ENCODE measurements at places on chromosomes 13 and 19.

- DNase-seq: no peak
Measured at GRCh38 chr13:84380866-84381265, 498.6 kb upstream of the SLITRK1 start.

GRCh38 chr13:49567491-49567890 lies 17.9 kb downstream of the RCBTB1 start:
- DNase-seq: no peak

- no peak for DNase-seq
Measured at GRCh38 chr19:8611877-8612806, 1.6 kb upstream of the ADAMTS10 start.

DNA sequence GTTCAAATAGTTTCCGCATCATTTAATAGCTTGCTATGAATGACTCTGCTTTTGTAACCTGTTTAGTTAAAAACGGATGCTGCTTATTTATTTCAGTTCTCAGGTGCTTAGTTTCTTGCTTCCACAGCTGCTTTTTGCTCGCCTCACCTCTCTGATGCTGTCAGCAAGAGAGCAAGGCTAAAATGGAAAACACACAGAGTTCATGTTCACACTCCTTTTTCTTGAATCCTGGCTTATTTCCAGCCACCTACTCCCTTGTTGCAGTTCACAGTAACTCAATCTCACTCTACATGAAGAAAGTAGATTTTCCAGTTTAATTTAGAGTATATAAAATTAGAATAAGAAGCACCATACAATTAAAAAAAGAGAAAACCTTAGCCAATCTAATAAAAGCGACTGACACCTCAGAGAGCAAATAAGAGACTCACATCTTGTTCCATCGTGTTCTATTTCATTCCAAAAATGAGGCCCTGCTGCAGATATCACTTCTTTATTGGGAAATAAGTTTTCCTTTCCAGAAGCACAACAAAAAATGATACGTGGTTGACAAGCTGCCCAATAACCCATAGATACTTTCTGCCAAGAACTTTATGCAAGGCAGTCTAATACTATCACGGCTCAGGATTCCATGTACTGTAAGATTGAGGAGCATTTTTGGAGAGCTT lies 326.1 kb upstream of the SLITRK1 start:
- no peak for DNase-seq

DNA sequence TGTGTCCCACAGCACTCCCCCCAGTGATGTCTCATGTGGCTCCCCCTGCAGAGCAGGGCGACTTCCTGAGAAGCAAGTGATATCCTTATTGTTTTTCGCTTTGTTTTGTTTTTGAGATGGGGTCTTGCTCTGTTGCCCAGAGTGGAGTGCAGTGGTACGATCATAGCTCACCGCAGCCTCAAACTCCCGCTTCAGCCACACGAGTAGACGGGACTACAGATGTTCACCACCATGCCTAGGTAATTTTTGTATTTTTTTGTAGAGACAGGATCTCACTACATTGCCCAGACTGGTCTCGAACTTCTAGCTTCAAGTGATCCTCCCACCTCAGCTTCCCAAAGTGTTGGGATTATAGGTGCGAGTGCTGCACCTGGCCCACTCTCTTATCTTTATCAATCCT lies 5.0 kb downstream of the CEP89 start:
- DNase-seq: no peak

- no peak for DNase-seq
Measured at GRCh38 chr13:35930665-35931631, 200.2 kb downstream of the DCLK1 start.

GRCh38 chr13:38814331-38814730 lies 127.5 kb downstream of the FREM2 start:
- no peak for DNase-seq

- DNase-seq: peak; percentile 12
Measured at GRCh38 chr13:99655351-99656091, 154.2 kb downstream of the TM9SF2 start.

DNA sequence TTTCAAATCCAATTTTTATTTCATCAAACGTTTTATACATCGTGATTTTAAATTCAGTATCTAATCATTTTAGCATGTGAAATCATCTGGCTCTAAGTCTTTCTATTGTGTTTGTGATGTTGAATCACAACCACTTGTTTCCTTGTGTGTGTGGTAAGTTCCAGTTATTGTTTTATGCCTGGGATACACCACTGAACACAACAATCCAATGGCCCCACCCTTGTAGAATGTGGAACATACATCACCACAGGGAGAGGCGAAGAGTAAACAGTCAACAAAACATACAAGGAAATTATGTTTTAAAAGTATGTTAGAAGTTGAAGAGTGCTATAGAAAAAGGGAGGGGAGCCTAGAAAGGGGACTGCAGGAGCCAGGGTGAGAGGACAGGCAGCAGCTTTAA lies 100.5 kb downstream of the EPSTI1 start:
- no peak for DNase-seq

GRCh38 chr13:100089465-100090032 lies 656 bp downstream of the PCCA start:
- DNase-seq: no peak

DNA sequence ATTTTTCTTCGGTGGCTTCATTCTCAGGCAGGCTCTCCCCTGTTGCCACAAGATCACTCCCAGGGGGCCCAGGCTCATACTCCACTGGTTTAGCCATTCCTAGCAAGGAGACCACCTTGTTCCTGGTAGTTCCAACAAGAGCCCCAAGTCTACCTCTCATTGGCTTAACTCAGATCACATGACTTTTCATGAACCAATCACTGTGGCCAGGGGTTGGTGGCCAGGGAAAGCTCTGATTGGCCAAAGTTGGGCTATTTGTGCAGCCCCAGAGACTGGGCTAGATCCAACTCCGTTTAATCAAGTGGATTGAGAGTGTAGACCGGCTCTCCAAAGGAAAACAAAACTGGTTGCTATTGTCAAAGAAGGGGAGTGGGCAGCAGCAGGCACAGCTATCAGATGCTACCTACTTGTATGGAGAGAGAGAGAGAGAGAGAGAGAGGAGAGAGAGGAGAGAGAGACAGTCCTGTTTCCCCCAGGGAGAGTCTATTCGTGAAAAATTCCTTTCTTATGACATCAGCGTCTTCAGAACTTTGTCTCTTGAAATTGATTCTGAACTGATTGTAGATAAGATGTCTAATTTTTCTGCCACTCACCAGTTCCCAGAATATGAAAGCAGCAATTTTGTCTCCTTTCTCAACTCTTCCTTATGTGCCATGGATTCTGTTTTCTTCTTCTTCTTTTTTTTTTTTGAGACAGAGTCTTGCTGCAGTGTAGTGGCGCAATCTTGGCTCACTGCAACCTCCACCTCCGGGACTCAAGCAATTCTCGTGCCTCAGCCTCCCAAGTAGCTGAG lies 5.9 kb downstream of the CEACAM19 start:
- DNase-seq: no peak

GRCh38 chr13:22103046-22104027 lies 432.5 kb downstream of the FGF9 start:
- DNase-seq: no peak

- no peak for DNase-seq
Measured at GRCh38 chr13:21813110-21813509, 142.2 kb downstream of the FGF9 start.

DNA sequence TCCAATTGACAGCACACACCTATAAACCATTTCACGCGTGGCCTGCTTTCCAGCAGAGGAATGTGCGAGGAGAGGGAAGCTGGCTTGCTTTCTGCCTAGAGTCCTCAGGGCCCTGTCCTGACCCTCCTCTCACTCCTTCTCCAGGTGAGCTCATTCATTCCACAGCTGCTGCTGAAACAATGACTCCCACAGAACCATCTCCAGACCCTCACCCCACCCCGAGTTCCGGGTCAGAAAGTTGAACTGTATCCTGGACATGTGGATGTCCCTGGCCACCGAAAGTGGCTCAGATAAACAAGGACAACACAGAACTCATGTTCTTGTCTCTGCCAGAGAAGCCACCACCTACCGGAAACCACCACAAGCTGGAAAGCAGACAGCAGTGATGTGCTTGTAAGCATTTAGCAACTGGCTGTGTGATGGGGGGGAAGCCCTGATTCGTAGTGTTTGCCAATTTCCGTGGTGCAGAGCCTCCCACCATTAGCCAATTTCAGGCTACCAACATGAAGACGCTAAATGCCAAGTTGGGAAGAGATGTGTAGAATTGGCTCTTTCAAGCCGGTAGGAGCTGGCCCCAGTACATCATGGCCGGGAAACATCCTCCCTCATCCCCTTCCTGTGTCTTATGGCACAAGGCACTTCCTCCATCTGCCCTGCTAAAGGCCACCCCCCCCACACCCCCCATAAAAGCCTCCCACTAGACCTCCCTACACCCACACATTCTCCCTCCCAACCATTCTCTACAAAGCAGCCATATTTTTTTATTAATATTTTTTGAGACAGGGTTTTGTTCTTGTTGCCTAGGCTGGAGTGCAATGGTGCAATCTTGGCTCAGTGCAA lies 5.0 kb downstream of the SYCE2 start:
- no peak for DNase-seq

DNA sequence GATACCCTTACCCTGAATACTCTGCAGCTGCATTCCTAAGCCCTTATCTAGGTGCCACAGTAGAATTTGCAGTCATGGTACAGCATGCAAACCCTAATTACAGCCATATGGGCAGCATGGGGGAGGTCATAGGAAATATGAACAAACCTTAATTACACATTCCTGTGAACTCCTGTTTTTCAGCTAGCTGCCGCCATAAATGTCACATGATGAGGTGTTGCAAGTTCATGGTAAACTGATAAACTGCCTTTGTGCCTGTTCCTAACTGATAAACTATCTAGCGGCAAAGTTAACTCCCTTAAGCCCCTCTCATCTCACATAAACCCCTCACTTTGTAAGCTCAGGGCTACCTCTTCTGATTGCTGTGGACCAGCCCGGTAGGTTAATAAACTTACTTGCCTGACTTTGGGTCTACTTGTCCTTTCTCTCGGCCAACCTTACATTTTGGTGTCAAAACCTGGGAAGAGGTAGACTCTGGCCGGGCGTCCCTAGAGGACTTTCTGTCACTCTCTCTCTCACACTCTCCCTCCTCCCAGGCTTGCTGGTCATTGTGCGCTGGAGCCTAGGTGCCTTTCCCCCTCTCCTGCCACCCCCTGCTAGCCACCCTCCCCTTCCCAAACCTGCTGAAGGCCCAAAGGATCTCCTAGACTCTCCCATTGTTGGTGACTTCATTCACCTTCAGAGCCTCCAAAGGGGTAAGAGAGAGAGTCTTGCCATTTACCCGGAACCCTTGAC lies 43.3 kb downstream of the ZNF93 start:
- DNase-seq: no peak

GRCh38 chr13:99282264-99283231 lies 24.4 kb upstream of the GPR18 start:
- DNase-seq: no peak

DNA sequence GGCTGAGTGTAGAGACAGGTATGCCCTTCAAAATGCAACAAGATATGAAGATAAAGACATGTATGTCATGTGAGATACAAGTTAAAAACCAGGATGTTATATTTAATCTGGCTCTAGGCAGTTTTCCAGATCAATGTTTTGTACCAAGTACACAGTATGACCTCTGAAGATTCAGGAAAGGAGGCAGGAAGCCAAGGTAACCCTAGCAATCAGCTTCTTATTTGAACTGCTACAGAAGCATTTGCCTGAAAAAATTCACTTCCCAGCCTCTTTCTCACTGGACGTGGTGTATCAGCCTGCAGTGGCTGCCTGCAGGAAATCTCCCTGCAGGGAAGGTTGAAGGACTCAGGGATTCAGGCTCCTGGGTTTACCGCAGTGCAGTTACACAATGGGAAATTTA lies 24.1 kb downstream of the OLFM4 start:
- DNase-seq: no peak

DNA sequence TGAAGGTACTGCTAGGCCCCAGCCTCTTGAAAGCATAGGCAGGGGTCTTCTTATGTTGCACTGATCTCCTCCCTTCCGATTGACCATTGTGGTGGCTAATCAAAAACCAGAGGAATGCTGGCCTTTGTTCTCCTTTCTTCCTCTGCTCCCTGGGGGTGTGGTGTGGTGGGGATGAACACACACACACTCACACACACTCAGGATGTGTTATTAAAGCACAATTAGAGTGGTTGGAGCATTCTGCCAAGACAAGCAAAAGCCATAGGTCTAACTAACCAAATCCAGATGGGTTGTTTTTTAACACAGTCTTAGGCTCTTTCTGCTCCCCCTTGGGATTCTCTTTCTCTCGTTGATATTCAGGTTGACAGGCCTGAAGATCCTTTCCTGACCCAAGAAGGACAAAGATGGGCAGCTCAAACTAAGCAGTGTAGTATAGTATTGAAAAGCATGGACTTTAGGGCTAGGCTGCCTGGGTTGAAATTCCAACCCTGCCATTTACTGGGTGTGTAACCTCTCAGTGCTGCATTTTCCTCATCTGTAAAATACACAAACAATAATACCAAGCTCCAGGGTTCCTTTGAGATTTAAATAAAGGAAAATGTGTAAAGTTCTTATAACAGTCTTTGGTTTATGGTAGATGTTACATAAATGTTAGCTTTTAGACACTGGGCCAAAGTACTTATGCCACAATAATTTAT lies 25.5 kb upstream of the DGKH start:
- DNase-seq: no peak

DNA sequence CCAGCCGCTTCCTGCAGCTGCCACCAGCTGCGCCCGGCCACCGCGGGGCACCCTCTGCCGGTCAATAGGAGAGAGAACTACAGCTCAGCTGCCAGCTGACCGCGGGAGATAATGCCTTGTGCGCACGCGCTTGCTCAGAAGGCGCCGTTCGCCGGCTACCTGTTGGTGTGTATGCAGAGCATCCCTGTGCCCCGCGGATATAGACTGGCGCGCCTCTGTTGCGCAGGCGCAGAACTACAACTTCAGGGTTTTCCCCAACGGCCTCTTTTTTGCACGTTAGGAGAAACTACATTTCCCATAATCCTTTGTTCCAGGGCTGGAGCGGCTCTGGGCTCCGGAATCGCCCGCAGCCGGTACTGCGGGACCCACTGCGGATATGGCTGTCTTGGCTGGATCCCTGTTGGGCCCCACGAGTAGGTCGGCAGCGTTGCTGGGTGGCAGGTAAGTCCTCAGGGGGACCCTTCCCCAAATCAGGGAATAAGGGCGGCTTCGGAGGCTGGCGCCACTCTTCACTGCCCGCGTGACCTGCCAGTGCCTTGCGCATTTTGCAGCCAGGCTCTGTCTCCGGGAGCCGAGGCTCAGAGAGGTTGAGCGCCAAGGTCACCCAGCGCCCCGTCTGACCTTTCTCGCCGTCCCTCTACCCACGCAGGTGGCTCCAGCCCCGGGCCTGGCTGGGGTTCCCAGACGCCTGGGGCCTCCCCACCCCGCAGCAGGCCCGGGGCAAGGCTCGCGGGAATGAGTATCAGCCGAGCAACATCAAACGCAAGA lies at the start of gene MRPL34:
MRPL34 (plus strand) TSS at position 356 of the 768 bp plus-strand sequence; CDS start at position 377, 21 bp downstream.
- peak; percentile 90 for DNase-seq

GRCh38 chr13:75897386-75897785 lies 261.3 kb downstream of the LMO7 start:
- DNase-seq: no peak

DNA sequence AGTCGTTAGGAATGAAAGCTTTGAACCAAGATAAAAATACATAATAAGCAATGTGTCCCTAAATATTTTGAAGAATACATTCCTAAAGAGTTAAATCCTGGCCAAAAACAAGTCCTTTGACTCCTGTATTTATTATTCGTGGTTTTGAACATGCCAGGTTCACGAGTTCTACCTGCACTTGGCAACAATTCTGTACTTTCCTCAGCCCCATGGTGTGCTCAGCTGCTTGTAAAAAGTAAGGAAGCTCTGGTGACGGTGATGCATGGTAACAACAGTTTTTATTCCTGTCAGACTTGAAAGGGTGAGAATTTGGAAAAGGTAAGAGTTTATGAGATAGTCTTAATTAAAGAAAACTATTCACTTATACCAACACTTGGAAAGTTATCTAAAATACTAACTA lies 95.0 kb upstream of the KLF12 start:
- DNase-seq: no peak
